ENCODE measurements at places on chromosomes 6 and 20.

GRCh38 chr6:133093956-133094355 lies 147.2 kb upstream of the EYA4 start:
- no peak for DNase-seq

- DNase-seq: no peak
These were observed 39.3 kb upstream of the PBOV1 start for GRCh38 chr6:138257638-138258040.

- no peak for DNase-seq
These were observed 64.1 kb upstream of the SCP2D1 start for GRCh38 chr20:18749528-18749927.

GRCh38 chr6:19752746-19753145 lies 84.4 kb upstream of the ID4 start:
- DNase-seq: no peak

GRCh38 chr6:143163621-143164020 lies 102.9 kb downstream of the AIG1 start:
- no peak for DNase-seq

- no peak for DNase-seq
These were observed 59.0 kb upstream of the TFB1M start for GRCh38 chr6:155373276-155373675.

DNA sequence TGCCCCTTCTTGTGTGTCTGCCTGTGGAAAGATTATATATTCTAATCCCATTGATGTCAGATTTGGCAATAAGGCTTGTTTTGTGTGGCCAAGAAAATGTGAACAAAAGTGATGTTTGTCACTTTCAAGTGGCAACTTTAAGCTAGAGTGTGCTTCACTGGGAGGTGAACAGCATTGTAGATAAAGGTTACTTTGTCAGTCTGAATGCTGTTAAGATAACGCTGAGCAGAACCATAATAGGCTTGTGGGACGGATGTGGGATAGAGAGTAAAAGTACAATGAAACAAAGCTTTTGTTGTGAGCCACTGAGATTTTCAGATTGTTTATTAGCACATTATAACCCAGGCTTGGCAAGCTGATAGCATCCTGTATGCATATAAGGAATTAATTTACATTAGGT lies 303.8 kb upstream of the MAN1A1 start:
- no peak for DNase-seq

GRCh38 chr20:25605148-25605547 lies 18.7 kb downstream of the NANP start:
- DNase-seq: no peak

DNA sequence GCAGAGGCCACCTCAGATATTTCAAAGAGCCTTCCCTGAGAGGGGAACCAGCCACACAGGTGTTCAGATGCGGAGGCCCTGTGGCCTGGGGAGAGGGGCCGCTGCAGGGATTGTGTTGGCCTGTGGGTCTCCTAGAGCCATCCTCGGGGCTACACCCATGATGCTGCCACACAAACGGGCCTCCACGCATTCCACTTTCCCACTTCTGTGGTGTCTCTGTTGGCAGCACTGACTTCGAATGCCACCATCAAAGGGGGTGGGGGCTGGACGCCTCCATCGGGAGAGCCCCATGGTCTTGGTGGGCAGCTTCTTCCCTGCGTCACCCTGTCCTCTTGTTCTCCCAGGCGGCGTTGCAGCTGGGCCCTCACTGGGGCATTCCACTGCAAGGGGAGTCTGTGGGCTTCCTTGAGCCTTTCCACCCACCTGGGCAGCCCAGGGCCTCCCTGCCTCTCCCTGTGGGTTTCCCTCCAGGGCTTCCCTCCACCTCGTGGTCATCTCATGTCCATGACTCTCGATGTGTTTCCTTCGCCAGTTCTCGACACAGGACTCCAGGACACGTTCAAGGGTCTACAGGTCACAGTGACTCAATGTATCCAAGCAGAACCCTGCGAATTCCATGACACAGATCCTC lies 145.5 kb downstream of the ERMARD start:
- DNase-seq: no peak

GRCh38 chr6:169988769-169989550 lies 237.5 kb downstream of the ERMARD start:
- DNase-seq: no peak

- DNase-seq: no peak
These were observed 55.4 kb upstream of the SIRPG start for GRCh38 chr20:1712634-1713624.

DNA sequence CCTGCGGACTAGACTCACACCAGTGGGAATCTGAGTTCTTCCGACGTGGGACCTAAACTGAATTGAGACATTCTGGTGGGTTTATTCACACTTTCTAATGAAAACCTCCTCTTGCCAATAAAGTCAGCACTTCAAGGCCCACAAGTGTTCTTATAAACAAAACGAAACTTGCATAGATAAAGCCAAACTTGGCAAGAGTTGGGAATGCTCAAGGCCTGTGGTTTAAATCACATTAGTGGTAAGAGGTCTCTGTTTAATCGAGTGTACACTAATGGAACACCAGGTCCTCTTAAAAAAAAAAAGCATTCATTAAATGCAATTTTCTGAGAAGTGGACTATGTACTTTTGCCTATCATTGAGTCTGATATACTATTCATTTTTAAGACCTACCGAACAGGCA lies 143.3 kb downstream of the SMOC2 start:
- no peak for DNase-seq

GRCh38 chr20:36085686-36086267 lies 68.8 kb upstream of the EPB41L1 start:
- DNase-seq: peak; percentile 96

DNA sequence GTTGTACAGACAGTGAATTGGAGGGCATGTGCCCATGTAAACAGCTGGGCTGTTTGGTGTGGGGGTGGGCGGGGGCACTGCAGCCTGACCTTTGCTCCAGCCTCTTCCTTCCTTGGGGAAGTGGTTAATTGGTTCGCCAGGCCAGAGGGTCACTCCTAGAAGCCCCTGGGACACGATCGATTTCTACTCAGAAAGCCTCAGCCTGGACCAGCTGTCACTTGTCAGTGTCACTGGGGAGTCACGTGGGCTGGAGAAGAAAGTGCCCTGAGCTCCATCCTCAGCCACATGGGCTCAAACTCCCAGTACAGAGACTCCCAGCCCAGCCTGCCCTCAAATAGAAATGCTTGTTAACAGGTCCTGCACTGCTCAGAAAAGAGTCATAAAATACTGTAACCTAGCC lies 423.8 kb upstream of the SULF2 start:
- DNase-seq: no peak

GRCh38 chr6:52994839-52995088 lies 320 bp downstream of the GSTA4 start:
- DNase-seq: no peak

- no peak for DNase-seq
These were observed 38.7 kb downstream of the DOK5 start for GRCh38 chr20:54514028-54514607.

GRCh38 chr20:35506872-35507638 lies 22.4 kb downstream of the C20orf173 start:
- peak; percentile 9 for DNase-seq

- DNase-seq: no peak
These were observed 542 bp downstream of the TUBE1 start for GRCh38 chr6:112086744-112087135.

GRCh38 chr6:5180636-5181035 lies 80.1 kb downstream of the LYRM4 start:
- peak; percentile 14 for DNase-seq

DNA sequence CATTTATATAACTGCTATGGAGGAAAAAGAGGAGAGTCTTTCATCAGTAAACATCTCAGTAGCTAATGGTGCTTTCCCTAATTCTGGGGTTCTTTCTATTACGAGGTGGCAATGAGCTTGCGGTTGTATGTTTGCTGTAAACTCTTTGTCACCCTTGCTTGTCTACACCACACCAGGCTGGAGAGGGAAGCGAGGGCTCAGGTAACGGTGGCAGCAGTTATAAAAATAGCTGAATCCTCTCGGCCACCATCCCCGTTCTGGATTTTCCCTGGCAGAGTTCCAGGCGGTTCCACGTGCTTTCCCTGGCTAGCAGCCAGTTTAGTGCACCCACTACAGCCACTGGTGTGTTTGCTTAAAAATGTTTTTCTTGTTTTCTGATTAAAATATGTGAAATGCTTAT lies 39.0 kb downstream of the MAS1 start:
- no peak for DNase-seq

DNA sequence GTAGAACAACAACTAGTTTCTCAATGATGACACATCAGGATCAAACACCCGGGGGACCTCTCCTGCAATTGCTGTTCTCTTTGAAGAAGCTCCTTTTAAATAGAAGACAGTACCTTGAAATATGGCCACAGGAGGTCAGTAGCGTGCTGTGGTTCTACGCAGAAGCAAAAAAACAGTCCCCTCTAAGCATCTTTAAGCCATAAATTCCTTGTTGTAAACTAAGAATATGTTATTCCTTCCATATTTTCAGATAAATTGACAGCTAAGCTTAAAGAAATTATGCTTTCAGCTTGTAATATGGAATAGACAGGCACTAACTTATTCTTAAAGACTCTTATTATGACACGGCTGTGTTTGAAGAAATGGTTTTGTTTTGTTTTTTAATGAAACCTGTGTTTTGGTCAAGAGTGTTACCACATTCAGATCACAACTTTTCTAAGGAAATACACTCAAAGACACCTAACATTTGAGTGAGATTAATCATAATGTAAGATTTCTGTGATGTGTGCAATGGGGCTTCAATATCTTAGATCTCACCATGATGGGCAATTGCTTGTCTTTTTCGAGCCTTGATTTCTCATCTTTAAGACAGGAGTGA lies 49.7 kb upstream of the IL20RA start:
- peak; percentile 53 for DNase-seq

GRCh38 chr6:72689107-72689954 lies 67.5 kb downstream of the KCNQ5 start:
- DNase-seq: no peak

DNA sequence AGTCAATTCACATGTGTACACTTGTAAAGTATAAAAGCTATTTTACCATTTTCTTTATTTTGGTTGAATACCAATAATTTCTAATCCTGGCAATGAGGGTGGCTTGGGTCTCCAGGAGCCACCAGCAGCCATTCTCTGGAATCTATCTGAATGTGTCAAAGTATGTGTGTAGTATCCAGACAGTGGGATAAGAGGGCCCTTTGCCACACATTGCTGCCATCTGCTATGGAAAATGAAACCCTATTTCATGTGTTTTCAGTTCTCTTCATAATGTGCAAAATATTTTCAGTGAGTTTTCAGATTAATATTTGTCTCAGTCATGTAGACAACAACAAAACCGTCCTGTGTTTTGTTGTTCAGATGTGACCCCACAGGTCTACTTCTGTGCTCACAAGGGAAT lies 46.3 kb downstream of the CDYL start:
- DNase-seq: no peak

- DNase-seq: no peak
These were observed 23.7 kb upstream of the PPP1R14C start for GRCh38 chr6:150119173-150119572.

DNA sequence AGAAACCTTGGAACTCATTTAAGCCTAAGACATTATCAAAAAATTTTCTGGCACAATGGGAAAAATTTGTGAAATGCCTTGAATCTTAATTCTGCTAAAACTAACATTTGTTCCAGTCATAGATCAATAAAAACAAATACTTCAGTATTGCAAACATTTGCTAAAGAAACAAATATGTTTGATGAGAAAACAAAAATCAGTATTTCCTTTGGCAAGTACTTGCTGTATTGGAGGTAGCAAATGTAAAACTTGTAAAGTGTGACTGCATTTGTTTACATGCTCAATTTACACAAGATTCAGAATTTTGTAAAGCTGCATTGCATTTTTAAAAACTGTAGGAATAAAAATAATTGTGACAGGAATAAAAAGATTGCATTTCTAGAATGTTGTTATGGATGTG lies 183.1 kb downstream of the HS3ST5 start:
- DNase-seq: no peak

GRCh38 chr6:136890194-136890839 lies 31.8 kb upstream of the SLC35D3 start:
- DNase-seq: no peak

GRCh38 chr6:5481033-5481432 lies 219.7 kb downstream of the FARS2 start:
- DNase-seq: no peak

DNA sequence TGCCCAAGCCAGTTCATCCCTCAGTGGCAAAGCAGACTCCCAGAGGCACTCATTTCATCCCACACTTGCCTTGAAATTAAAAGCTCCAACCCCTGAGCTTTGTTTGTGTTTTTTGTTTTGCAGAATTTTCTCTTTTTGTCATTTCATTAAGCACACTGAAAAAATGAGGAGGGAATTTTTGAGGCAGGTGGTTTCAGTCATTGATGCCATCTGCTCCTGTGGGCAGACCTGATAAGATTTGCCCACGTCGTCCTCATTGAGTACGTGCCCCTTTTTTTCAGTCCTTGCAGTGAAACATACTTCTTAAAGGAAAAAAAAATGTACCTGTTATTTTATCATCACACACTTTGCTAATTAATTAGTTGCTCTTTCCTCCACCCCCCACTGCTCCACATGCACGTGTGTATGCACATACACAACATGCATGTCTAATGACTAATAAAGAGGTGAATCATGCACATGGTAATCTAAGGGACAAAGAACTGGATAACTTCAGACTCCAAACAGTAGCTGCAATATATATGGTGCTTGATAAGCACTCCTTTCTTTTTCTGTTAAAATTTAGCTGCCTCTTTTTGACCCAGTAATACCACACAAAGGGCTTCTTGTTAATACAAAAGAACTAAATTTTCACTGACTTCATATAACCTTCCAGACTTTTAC lies 102.1 kb upstream of the TMEM181 start:
- DNase-seq: no peak

DNA sequence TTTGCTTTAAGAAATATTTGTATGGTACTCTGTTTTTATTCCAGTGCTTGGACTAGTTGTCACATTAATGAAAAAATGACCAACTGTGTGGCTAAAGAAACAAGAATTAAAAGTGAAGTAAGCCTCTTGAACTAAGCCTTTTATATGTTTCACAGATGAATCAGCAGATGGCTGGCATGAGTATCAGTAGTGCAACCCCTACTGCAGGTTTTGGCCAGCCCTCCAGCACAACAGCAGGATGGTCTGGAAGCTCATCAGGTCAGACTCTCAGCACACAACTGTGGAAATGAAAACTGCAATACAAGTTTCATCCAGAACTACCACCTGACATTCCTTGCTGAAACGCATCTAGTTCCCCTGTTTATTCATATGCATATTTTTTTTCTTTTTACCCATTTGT lies 96.8 kb downstream of the B3GAT2 start:
- DNase-seq: no peak

DNA sequence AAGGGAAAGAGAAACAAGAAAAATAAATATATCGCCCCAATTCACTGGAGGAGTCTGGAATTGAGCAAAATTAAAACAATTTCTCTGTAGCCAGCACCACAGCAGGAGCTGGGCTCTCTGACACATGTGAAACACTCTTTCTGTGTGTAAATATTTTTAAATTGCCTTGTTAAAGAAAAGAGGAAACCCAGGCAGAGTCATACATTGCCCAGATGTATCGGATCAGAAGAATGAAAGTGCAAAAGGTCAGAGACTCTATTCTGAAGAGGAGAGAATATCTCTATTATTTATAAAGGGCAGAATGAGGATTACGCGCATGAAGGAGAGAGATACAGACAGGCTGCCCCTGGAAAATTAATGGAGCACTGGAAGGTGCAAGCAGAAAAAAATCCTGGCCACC lies 127.0 kb upstream of the MAN1A1 start:
- no peak for DNase-seq
